ENCODE measurements at places on chromosomes 11 and 22.

DNA sequence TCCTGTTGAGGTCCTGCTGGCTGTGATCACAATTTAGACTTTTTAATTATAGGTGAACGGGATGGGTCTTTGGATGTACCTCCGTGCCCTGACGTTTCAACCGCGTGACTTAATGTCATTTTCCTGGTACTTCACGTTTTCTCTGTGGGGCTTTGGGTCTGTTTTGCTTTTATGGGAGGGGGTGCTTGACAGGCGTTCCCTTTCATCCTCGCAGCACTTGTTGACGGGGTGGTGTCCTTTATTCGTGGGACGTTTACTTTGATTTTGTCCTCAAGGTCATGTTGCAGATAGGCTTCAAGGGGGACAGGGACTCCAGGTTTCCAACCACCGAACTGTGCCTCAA, 994 bp downstream of the PPP6R3 start:
- DNase-seq, result no peak

GRCh38 chr11:84922836-84923235, 704.3 kb downstream of the DLG2 start:
- DNase-seq, result no peak

DNA sequence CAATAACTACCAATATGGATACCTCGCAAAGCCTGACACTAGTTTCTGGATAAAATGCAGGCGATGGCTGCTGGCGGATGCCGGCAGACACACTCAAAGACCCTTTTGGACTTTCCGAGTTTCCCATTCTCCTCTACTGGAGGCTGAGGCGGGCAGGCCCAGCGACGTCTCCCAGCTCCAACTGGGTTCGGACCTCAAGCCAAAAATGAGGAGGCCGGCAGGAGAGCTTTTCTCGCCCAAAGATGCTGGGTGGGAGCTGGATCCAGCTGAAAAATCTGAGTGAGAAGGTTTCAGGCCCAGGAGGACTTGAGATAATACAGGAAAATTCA, 428 bp upstream of the FEZ1 start:
- no peak for DNase-seq

- DNase-seq, result peak; percentile 62
Observed at GRCh38 chr22:38572065-38572464, 2.1 kb upstream of the DMC1 start.

GRCh38 chr11:65482306-65482850, 16.5 kb upstream of the MALAT1 start:
- DNase-seq, result peak; percentile 55

- DNase-seq, result no peak
Observed at GRCh38 chr22:26643418-26644100, 13.8 kb upstream of the MIAT start.

DNA sequence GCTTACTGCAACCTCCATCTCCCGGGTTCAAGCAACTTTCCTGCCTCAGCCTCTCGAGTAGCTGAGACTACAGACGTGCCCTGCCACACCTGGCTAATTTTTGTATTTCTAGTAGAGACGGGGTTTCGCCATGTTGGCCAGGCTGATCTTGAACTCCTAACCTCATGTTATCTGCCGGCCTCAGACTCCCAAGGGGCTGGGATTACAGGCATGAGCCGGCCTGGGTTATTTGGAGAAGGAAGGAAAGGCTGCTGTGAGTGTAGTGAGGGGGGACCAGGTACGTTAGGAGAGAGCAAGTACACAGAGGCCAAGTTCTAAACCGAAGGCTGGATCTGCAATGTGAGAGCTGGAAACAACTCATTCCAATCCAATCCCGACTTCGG, 453 bp downstream of the BATF2 start:
- no peak for DNase-seq

GRCh38 chr22:22235558-22235957, 9.0 kb upstream of the VPREB1 start:
- no peak for DNase-seq

DNA sequence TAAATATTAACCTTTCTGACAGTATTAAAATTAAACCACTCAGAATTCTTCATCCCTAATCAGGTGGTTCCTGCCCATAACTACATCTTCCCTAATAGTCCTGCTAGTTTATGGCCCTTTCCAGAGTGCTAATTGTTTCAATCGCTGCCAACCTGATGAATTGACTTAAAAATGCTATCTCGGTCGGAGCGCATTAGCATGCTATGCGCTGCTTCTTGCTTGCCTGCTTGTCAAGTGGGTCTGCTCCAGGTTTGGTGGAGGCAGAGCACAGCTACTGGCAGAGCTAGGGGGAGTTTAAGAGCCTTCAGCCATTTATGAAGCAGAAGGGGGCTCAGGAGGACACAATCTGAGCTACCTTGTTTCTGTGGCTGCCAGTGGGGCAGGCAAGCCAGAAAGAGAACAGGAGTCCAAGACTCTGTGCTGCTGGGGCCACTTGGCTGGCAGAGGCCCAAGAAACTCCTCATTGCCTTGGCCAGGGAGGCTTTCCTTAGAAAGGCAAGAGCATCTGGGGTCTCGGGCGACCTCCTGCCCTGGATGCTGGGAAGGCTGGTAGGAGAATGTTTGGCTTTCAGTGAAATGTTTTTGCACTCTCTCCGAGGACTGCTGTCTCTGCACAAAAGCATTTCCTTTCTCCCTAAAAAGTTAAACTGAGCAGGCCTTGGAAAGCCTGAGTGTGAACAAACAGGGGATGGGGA, 62.1 kb upstream of the PHOX2A start:
- DNase-seq, result peak; percentile 5

DNA sequence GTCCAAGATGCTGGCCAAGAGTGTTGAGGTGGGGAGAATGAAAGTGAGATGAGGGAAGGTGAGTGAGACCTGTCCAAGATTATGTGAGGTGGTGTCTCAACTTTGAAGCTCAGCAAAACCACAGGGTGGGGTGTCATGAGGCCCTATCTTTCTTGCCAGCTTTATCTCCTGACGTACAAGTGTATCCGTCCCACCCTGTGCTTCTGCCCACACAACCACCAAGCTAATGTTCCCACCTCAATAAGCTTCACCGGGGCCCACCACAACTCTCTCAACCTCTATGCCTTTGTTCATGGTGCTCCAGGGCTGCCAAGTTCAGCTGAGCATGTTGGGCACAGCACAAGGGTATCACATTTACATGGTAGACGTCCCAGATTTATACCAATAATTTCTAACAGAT, 7.1 kb upstream of the TPST2 start:
- no peak for DNase-seq

Data from fibroblast of skin of back (primary cell).